Inflammatory macrophage (primary cell): ENCODE measurements at places on chromosomes 16 and 17.

GRCh38 chr16:23587726-23588125 lies 8.4 kb downstream of the NDUFAB1 start:
- no peak for DNase-seq

GRCh38 chr16:23464196-23464595 lies 11.2 kb upstream of the COG7 start:
- DNase-seq: no peak

GRCh38 chr17:182050-182751 lies 751 bp upstream of the DOC2B start:
- no peak for DNase-seq

DNA sequence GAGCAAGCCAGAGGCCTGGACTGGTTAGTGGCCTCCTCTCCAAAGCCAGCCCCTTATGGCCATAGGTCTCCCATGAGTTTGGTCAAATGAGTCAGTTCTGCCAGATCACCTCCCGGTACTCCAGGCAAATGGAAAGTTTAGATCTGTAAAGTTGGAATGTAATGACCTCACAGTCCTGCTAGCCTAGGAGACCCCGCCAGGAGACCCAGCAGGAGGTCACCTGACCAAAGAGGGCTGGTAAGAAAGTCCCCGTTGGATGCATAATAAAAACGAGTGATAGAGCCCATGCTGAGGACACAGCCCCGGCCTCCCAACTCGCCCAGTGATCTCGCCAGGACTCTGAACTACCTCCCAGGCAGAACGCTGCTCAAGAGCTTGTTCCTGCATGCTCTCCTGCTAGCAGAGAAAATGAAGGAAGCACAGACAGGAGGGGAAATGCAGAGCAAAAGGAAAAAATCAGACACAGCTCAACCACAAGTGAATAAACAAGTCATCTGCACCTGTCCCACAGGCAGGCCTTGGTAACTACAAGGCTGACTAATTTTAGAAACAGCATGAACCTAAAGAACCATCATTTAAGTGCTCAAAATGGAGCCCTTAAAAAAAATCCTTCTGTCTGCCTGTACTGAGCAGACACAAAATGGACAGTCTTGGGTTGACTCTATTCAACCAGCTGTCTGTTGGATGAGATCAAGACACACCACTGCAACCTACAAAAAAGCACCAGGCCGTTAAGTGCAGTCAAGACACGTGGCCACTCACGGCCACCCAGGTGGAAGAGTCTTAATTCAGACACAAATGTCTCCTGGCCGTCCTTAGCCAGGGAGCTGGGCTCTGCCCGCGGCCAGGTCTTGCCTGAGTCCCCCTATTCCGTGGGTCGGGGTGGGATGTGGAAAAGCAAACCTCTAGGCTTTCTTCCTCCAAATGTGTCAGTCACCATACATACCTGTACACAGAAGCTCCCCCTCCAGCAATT lies 9.2 kb downstream of the CDIP1 start:
- no peak for DNase-seq

DNA sequence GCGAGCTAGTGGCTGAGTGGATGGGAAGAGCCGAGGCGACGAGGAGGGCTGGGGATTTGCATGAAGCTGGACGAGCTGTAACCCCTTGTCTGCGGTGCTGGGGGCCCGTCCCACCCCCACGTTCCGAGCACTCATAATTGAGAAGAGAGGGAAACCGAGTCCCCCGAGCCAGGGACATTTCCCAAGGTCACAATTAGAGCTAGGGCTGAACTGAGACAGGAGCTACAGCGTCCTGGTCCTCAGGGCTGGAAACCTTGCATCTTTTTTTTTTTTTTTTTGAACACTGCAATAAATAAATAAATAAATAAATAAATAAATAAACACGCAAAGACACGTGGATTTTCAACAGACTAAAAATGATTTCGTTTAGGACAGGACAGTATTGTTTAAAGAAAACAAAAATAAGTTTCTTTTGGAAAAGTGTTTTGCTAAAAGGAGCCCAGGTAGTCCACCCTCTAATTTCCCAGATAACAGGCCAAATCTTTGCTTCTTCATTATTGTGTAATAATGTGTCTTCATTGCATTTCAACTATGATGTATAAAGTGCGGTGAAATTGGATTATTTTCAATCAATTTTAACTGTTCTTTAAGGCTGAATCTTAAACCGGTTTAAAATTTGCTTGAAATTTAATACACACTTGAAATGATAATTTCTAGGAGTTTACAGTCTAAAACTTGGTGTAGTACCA lies 992 bp downstream of the GDPD1 start:
- no peak for DNase-seq

DNA sequence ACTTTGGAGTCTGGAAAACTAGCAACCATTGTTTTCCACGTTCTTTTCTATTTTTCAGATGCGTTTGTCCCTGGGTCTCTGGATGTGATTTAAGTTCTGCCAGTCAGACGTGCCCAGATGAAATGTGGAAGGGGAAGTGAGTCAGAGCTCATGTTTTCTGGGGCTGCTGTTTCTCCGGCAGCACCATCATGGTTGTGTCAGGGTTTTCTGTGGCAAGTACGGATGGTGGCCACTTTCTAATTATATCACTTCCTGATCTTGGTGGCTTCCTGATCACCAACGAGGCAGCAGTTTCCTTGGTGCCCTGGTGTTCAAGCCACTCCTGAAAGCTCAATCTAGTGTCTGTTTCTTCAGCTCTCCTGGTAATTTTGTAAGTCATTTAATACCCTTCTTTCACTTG lies 31.4 kb upstream of the PMFBP1 start:
- peak; percentile 95 for DNase-seq
